ENCODE measurements at places on chromosomes 6 and 20.

DNA sequence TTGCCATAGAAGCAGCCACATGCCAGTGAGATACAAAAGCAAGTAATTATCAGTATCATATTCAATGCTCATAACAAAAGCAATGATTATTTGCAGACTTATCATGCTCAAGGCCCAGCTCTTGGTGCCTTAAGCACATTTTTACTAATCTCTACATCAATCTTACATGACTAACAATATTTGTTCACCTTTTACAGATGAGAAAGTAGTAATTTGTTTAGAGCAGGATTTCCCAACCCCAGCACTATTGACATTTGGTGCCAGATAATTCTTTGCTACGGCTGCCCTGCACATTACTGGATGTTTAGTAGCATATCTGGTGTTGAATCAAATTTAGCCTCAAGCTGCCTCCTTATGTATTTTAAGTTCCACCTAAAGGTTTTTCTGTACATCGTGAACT, 19.0 kb upstream of the DOK5 start:
- DNase-seq = no peak

GRCh38 chr6:6751619-6752023, 163.1 kb downstream of the LY86 start:
- peak; percentile 33 for DNase-seq

- no peak for DNase-seq
Measured at GRCh38 chr6:111176760-111177099, 89.4 kb downstream of the SLC16A10 start.

DNA sequence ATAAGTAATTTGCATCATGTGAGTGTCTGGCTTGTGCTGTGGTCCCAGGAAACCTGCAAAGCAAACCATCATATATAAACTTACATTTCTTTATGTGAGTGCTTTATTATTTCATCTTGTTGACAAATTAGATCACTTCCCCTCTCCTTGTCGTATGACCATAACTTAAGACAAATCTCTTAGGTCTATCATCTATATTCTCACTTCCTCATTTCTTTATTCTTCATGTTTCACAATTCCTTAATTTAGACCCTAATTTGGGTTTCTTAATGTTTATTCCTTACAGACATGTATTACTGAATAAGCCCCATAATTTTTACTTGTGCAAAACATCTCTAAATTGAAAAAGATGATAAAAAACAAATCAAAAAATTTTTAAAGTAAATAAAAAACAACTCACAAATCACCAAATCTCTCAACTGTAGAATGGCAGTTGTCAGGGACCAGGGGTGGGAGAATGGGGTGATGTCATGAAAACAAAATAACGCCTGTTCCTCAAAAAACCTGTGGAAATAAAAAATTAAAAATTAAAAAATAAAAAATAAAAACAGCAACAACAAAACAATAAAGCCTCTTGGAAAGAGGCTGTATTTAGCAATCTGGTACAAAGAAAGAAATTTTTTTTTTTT, 49.5 kb upstream of the FBXO30 start:
- no peak for DNase-seq

GRCh38 chr6:69994251-69994650, 127.9 kb downstream of the COL19A1 start:
- DNase-seq = no peak

- no peak for DNase-seq
Measured at GRCh38 chr20:10922941-10923340, 249.1 kb upstream of the JAG1 start.

DNA sequence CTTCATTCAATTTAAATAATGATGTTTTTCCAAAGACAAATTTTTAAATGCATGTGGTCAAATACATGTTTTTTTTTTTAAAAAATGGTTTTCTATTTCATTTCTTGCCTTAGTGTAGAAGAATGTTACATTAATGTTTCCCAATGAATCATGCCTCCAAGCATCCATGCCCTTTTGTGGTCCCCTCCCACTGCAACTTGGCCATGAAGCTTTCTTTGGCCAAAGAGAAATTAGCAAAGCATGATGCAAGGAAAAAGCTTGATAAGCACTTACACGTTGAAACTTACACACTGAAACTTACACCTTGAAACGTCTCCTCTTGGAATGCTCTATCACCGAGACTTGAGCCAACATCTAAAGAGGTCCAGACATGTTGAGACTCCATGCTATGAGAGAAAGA, 93.0 kb upstream of the ELOVL5 start:
- no peak for DNase-seq
